ENCODE measurements at places on chromosomes 1 and 21. TPM values are rescaled to one million over a fixed set of nuclear protein-coding genes. Genes with fewer than 3 reads are reported as not detected.

The ZNF670 gene
- 2.6 TPM for total RNA-seq

The CYP4Z1 gene
- total RNA-seq = not detected

The TSEN15 gene
- total RNA-seq = 16.5 TPM

The TMPRSS15 gene
- total RNA-seq = not detected

The S100A7 gene
- not detected for total RNA-seq

The PGLYRP3 gene
- not detected for total RNA-seq

The CFAP57 gene
- not detected for total RNA-seq

The DCAF6 gene
- total RNA-seq = 173 TPM

The IL19 gene
- not detected for total RNA-seq

The PIGR gene
- total RNA-seq = 10,796 TPM

The C1orf87 gene
- total RNA-seq = 0.40 TPM

The C8A gene
- total RNA-seq = not detected
